C1 segment of cervical spinal cord (tissue), 14 donors: ENCODE measurements at places on chromosomes 3 and 15.

DNA sequence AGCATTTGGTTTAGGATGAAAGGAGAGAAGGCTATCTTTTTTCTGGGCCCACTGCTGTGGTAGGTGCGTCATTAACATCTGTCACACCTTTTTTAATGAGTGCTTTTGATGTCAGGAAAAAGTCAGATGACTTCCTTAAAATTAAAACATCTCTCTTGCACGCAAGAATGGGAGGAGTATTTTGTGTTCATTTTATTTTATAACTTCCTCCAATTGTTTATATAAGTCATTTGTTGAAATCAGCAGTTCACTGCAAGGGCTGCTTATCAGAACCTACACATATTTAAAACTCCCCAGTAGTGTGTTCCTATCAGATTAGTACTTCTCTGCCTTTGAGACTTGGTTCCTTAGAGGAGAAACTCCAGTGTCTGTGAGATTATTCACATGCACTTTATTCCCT lies 143.8 kb downstream of the NEO1 start:
- no peak for DNase-seq

GRCh38 chr3:177929310-177929709 lies 606.9 kb upstream of the KCNMB2 start:
- DNase-seq: no peak

DNA sequence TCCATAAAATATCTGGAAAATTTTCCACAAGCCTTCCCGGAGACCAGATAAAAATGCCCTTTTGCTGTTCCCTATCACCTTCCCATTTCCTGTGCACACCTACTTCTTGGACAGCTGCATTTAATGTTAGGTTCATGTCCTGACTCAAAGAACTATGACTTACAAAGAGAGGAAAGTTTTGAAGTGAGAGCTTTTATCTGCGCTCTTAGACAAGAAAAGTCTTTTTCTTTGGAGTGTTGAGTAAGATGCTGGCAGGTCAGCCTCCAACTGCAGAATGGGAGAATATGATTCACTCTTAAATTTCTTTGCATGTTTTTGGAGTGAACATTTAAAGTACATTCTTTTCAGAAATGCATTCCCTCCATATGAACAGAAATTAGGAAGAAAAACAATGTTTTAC lies 147.3 kb upstream of the DPH6 start:
- no peak for DNase-seq

DNA sequence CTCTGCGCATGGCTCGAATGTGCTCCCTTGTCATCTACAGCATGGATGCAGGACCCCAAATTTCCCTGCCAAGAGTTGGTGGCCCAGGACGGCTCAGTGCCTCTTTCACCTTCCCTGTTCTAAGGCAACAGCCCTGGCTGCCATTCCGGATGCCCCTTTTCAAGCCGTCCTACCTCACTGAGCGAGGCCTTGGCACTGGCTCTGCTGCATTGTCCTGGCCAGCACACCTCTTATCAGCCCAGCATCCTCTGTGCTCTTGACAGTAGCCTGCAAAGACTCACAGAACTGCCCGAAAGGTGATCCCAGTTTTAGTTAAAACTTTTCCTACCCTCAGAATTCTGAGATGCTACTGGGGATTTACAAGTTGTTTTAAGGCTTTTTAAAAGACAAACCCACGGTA lies 122.0 kb downstream of the MECOM start:
- no peak for DNase-seq

DNA sequence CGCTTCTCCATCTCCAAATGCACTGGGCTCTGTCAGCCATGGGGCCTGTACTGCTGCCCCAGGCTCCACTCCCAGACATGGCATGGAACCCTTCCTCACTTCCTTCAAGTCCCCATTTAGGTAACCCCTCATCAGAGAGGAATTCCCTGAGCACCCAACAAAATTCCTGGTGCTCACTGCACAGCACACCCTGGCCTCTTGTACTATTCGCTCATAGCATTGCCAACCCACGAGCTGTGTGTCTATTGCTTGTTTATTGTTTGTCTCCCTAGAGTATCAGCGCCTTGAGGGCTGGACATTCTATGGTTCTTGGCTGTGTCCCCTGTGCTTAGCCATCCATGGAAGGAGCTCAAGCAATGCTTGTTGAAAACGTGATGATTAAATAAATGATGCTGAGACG lies 46.1 kb upstream of the SLCO2A1 start:
- no peak for DNase-seq

GRCh38 chr3:32217339-32217738 lies 21.1 kb upstream of the CMTM8 start:
- DNase-seq: no peak

DNA sequence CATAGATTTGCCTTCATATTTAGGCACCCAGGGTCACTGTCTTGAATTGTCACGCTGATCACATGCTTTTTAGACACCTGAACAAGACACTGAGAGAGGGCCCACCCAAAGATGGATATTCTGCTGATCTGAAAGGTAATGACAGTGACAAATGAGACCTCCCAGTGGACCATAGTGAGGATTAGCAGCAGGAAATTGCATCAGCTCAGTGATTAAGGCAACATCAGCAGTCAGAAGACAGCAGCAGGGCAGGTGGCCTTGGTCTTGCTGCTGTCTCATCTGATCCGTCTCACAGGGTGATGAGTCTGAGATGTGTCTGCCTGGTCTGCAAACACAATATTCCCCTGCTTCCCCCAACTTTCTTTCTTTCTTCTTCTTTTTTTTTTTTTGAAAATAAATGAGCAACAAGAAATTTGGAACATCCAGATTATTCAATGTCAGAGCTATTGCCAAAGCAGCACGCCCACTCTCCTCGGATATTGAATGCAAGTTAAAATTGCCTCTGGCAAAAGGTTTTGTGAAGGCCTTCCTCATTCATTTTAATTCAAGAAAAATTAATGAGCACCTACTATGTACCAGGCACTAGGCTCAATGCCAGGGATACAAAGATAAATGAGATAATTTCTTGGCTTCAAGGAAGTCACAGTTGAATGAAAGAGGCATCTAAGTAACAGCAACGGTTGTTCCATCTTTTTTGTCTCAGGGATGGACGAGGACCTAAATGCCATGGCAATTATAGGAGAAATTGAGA lies 14.1 kb downstream of the OTOL1 start:
- DNase-seq: no peak

DNA sequence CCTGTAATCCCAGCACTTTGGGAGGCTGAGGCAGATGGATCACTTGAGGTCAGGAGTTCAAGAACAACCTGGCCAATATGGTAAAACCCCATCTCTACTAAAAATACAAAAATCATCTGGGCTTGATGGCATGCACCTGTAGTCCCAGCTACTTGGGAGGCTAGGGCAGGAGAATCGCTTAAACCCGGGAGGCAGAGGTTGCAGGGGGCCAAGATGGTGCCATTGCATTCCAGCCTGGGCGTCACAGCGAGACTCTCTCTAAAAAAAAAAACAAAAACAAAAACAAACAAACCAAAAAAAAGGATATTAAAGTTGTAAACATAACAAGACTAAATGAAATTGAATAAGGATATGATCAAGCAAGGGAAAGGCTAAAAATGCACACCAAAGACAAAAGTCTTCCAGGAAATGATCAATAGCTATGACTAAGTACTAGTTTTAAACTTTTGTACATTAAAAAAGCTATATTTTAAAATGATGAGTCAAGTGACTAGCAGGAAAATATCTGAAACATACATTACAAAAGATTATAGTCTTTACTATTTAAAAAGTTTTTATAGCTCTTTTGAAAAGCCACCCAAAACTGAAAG lies 28.6 kb downstream of the KLHL6 start:
- no peak for DNase-seq

DNA sequence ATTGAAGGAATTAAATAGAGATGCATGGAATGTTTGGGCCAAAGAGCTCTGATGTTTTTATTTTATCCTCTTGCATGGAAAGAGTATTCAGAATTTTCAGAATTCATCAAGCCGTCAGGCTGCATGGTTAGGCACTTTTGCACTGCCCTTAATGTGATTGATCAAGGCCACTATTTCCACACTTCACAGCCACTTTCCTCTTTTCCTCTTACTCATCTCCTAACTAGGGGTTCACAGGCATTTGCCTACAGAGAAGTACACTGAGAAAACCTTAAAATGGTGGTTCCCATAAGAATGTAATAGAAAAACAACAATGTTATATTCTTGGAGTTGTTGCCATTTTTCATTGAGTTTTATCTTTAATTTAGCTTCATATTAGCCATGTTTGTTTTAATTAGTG lies 10.9 kb downstream of the SLC35A5 start:
- DNase-seq: no peak

DNA sequence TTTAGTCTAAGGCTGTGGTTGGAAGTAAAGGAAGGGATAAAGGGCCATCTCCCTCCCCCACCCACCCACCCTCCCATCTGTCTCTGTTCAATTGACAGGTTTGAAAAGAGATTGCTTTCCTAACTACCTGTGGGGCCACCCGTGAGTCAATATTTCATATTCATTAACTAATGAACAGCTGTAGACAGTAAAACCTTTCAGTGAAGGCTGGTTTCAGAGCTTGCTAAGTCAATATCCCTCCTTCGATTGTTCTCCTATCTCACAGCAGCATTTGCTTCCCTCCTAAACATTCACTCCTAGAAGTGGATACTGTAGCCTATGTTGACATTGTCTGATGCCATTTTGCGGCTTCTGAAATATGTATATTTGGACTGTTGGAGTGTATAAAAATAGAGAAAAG lies 85.9 kb upstream of the SYNPR start:
- no peak for DNase-seq

DNA sequence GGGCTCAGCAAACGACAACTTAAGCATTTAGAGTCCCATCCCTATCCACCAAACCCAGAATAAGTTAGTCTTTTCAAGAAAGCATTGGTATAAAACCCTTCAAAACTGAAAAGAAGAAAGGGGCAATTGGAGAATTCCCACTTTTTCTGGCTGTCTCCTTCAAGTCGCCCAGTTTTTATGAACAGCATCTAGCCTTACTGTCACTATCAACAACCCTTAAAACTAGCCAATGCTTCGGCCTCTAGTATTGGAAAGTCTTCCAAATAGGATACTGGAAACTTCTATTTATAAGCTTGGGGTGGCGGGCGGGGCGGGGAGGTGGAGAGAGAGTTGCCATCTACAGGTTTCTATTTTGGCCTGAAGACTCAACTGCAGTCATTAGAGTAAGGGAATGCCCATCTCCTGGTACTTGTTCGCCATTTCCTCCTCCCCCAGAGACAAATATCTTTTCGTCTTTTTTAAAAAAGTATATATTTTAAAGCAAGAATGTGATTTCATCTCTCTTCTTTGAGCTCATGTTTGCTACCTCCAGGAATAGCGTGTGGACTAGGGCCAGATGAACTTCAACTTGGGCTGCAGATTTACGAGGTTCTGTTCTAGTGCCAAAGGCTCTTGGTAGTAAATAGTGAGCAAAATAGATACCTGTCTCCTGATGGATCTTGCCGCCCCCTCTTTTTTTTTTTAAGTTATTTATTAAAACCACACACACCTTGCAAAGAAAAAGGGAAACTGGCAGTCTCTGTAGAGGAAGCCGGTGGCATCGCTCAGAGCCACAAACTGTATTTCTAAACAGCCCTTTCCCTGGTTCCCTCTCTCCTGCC lies 2.7 kb downstream of the BCL6 start:
- DNase-seq: no peak

DNA sequence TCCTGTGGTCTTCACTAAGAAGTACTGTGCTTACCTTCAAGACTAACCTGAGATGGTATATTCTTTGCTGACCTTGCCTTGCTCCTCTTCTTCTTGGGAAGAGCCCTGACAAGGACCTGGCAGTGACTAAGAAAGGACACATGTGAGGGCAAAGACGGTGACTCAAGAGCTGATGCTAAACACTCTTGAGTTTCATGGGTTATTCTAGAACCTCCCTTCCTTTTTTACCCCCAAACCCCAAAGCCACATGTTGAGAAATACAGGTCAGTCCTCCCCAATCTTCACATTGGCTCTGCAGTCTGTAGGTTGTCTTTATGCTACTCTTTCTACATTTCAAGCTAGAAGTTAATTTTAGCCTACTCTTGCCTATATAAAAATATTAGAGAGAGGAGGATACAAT lies 200.6 kb downstream of the SEMA6D start:
- DNase-seq: no peak

DNA sequence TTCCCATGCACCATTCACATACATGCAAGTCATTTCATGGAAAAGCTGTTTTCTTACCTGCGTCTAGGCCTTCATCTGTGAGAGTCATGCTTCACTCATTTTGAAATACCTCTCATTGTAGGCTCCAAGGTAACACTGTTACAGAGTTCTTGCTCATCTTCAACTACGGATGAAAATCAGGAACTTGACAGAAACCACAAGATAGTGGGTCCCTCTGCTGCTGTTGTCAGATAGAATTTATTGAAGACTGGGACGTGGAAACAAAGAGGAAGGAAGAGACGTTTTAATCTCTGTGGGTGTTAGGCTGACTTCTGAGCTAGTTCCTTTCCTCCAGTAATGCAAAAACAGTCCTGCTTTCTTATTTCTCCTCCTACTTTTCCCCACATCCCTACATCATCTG lies at the start of gene P2RY14:
TSS of gene P2RY14 (minus strand) at position 313 of the 400 bp plus-strand sequence. CDS start 64,226 bp downstream, outside the sequence.
- DNase-seq: no peak

DNA sequence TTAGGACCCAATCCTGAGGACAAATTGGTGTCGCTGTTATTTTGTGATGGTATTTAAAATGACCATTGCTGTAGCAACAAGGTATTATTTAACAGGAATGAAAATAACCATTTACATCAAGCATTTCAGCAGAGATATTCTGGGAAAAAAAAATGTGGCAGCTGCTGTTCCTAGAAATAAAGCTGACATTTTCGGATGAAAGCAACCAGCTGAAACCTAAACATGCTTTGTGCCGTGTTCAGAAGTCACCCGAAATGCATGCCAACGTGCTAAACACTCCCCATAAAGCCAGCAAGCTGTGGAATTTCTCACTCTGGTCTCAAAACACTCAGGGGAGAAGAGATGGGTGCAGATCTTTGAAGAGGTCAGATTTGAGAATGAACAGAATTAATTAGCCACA lies 31.5 kb upstream of the TAFA4 start:
- DNase-seq: no peak

- no peak for DNase-seq
Observed at GRCh38 chr3:149845570-149846244, 32.7 kb downstream of the RNF13 start.

- peak; percentile 32 for DNase-seq
Observed at GRCh38 chr15:84911879-84912660, 27.6 kb downstream of the SLC28A1 start.

DNA sequence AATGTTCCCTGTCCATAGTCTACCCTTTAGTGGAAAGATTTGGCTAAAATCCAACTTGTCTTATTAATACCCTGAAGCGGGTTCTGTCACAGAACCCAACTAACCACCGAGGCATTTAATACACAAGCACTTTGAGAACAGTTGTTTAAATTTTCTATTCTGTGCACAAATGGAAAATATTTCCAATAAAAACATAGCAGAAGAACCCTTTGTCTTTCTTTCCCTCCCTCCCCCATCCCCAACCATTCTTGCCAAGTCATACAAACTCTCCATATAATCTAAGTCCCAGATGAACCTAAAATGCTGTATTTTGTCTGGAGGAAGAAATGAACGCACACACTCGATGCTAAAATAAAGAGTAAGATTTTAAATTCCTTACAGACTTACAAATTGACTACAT lies 126.9 kb upstream of the STRIT1 start:
- no peak for DNase-seq

DNA sequence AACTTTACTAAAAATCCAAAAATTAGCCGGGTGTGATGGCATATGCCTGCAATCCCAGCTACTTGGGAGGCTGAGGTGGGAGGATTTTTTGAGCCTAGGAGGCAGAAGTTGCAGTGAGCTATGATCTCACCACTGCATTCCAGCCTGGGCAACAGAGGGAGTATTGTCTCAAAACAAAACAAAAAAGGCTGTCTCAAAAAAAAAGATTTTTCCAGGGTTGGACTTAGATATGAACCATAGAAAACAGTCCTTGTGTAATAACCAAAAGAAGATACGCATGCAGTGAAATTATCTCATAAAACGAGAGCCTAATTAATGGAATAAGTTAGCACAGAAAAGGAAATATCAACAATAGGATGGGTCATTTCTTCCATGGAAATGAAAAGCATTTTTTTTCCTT lies 320.4 kb upstream of the RASGRP1 start:
- DNase-seq: no peak
